Upper lobe of left lung (tissue), 6 donors: ENCODE measurements at places on chromosomes 11 and 22.

DNA sequence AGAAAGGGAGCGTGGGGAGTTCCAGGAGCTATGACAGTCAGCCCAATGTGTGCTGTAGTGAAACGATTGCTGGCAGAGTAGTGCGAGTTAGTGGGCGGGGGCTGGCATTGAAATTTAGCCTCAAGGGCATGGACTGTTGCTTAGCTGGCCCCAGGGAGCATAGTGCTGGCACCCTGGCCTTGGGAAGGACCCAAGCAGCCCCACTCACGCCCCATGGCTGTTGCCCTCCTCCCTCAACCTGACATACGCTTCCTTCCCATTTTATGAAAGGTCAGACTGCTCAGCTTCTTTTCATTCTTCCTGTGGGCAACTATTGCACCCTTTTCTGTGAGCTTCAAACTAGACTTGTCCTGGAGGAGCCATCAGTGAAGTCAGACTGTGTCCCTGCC is 52.0 kb upstream of the SUSD2 start:
- DNase-seq: no peak

DNA sequence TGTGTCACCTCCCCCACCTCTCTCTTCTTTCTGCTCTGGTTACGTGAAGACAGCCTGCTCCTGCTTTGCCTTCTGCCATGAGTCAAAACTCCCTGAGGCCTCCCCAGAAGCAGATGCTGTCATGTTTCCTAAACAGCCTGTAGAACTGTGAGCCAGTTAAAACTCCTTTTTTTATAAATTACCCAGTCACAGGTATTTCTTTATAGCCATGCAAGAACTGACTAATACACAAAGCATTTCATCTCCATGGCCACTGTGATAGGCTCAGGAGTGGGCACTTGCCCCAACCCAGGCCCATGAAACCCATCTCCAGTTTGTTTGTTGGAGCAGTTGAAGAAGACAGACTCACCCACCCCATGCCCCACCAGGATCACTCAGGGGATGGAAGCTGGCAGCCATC is 253.3 kb upstream of the ISX start:
- no peak for DNase-seq

- DNase-seq: no peak
Observed at GRCh38 chr11:6052374-6052773, 21.8 kb upstream of the OR56A1 start.

GRCh38 chr22:31329453-31330215 is 16.5 kb downstream of the PATZ1 start:
- DNase-seq: no peak

- no peak for DNase-seq
Observed at GRCh38 chr11:34313099-34313517, 44.7 kb downstream of the ABTB2 start.

- no peak for DNase-seq
Observed at GRCh38 chr11:47592970-47593369, 1.2 kb downstream of the C1QTNF4 start.

GRCh38 chr11:92707173-92707619 is 262.3 kb upstream of the MTNR1B start:
- no peak for DNase-seq
